COR-L47 (cell line): ENCODE measurements at places on chromosomes 4 and X.

DNA sequence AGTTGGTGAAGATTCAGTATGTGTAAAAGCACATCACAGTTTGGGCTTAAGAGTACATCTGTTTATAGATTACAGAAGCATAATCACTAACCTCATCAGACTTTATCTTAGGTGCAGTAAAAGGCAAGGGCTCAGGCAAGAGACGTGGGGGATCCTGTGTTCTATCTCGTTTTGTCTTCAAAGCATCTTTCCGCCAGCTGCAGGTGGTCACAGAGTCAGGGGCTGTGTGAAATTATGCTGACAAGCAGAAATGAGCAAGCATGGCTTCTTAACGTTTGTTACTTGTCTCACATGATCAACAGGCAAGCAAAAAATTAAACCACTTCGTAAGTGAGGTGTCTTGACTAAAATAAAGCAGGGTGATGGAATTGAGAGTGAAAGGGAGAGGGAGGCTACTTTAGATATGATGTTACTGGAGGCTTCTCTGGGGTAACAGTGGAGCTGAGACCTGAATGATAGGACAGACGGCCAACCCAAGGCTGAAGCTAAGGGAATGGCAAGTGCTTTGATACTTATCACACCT lies 1.4 kb upstream of the TEC start:
- DNase-seq = no peak

GRCh38 chrX:112946227-112946626 lies 105.6 kb upstream of the AMOT start:
- no peak for DNase-seq

GRCh38 chr4:150130933-150131332 lies 52.7 kb downstream of the DCLK2 start:
- DNase-seq = no peak

GRCh38 chrX:133246921-133247320 lies 28.8 kb upstream of the TFDP3 start:
- DNase-seq = no peak

DNA sequence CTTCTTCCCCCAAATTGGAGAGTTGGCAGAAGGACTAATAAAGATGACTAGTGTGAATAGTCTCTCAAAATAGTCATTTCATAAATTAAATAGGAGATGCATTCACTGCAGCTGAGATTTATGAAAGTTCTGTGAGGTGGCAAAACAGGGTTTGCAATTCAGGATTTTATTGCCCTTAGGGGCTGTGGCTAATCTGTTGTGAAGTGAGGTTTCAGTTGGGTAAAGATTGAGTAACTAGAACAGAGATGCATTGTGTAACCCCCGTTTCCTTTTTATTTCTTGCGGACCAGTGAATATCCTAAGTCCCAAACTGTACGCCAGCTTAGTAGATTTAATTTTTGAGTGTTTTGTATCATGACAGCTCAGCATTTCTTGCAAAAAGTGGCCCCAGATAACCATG lies 16.2 kb upstream of the SCRG1 start:
- no peak for DNase-seq

GRCh38 chr4:87090305-87090704 lies 130.1 kb downstream of the KLHL8 start:
- no peak for DNase-seq

DNA sequence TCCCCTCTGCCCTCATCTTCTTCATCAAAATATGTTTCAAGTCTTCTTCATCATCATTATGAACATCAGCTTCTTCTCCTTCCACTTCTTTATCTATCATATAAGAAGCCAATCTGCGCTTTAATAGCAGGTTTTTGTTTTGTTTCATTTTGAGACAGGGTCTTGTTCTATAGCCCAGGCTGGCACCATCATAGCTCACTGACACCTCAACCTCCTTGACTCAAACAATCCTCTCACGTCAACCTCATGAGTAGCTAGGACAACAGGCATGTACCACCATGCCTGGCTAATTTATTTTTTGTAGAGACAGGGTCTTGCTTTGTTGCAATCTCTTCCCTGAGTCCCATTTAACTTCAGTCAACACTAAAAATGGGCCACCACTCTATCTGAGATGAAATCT lies 27.0 kb downstream of the PRDM5 start:
- DNase-seq = no peak

- DNase-seq = no peak
Observed at GRCh38 chr4:83080561-83080960, 34.0 kb downstream of the PLAC8 start.

DNA sequence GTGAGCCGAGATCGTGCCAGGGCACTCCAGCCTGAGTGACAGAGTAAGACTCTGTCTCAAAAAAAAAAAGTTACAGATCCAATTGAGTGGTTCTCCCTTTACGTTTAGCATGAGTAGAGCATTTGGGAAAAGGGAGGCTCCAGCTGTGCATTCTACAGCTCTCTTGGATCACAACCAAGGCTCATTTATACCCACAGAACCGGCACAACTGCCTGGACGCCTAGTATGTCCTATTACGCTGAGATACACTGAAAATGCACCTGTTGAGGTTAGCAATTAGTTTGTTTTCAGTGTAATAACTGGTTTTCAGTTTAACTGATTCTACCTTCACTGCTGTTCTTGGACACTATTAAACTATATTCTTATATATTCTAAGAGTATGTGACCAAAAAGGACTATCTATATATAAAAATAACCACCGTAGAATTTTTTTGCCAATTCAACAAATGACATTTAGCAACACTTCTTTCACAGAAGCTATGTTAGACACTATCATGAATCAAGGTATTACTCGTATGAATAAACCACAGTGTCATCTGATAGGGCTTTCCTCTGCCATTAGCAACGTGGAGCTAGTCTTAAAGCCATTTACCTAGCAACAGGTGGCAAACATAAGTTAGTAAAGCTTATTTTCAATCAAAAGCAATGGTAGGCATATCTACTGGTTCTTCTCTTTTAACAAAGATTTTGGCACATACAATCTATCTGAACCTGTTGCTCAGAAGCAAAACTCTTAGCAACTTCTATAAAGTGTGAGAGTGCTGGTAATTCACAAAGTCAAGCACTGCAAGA lies 3.6 kb downstream of the OTUD4 start:
- no peak for DNase-seq

- no peak for DNase-seq
Observed at GRCh38 chr4:63851496-63851895, 557.8 kb downstream of the TECRL start.

GRCh38 chr4:105234582-105234981 lies 87.9 kb downstream of the TET2 start:
- DNase-seq = no peak

GRCh38 chr4:19038231-19038630 lies 1016.7 kb upstream of the LCORL start:
- DNase-seq = no peak

GRCh38 chr4:182960746-182961145 lies 43.6 kb upstream of the DCTD start:
- no peak for DNase-seq

DNA sequence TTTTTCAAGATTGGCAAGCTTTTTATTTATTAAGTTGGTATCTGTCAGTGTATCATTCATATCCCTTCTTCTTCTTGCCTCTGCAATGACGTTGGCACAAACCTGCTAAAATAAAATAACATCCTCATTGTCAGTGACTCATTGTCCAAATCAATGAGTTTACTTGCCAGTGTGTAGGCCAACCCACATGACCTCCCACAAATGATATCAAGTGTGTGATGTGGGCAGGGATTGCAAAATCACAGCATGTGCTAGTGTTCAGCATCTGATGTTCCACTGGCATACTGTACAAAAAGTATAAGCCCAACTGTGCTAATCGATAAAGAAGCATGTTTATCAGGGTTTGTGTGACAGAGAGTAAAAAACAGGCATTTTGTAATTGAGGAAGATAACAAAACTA lies 25.5 kb downstream of the GPAT3 start:
- no peak for DNase-seq

DNA sequence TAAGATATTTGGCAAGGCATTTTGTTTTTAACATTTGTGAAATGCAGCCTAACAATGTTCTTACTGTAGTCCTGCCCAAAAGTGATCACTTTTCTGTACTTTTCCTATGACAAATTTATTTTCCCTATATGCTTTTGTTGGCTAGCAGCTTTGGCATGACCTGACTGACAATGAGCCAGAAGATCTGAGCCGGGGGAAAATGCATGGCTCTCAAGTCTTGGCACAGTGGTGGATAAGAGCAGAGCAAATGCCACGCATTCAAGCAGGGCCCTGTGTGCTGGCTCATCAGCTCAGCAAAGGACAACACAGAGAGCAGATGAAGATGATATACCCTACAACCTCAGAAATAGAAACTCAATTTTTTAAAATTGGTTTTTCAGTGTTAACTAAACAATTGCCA lies 187.3 kb downstream of the ANAPC10 start:
- DNase-seq = no peak

- no peak for DNase-seq
Observed at GRCh38 chr4:183370786-183371185, 48.6 kb upstream of the CLDN24 start.

- peak; percentile 59 for DNase-seq
Observed at GRCh38 chr4:40462326-40462725, 127.2 kb downstream of the CHRNA9 start.

- no peak for DNase-seq
Observed at GRCh38 chr4:152340818-152341217, 195.1 kb downstream of the FBXW7 start.

DNA sequence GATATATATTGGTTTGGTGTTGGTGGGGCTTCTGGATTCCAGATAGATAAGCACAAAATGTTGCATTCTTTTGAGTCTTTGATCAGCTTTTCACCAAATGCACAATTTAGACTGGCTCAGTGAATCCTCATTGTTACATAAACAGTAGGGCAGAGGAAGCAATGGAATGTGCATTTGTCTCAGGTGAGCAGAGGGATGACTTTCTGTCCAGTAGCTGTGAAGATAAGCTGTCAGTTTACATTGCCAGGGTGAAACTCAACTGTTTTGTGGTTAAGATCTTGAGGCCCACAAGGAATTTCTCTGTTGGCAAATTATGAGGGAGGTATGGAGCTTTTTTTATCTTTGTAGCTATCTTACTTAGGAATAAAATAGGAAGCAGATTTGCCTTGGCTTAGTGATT lies 168.0 kb downstream of the GALNTL6 start:
- DNase-seq = no peak

GRCh38 chr4:143019351-143019750 lies 165.4 kb upstream of the USP38 start:
- no peak for DNase-seq

GRCh38 chr4:173242466-173243250 lies 74.0 kb downstream of the GALNT7 start:
- DNase-seq = no peak

GRCh38 chr4:67632492-67632891 lies 68.5 kb downstream of the UBA6 start:
- no peak for DNase-seq

GRCh38 chr4:95379633-95380032 lies 169.1 kb downstream of the UNC5C start:
- no peak for DNase-seq

GRCh38 chr4:61214680-61215079 lies 14.6 kb downstream of the ADGRL3 start:
- DNase-seq = no peak

- no peak for DNase-seq
Observed at GRCh38 chrX:44303119-44303518, 40.4 kb downstream of the EFHC2 start.

DNA sequence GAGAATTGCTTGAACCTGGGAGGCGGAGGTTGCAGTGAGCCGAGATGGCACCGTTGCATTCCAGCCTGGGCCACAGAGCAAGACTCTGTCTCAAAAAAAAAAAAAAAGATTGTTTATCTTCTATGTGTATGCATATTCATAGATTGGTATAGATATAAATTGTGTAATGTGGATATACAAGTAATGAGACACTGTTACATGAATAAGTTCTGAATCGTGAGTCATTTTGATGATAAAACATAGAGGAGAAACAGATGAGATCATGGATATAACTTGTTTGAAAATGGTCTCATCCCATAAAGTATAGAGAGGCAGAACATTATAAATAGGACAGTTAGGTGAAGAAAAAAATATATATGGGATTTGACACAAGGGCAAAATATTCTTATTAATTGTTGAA lies 628.0 kb downstream of the IL1RAPL1 start:
- no peak for DNase-seq

DNA sequence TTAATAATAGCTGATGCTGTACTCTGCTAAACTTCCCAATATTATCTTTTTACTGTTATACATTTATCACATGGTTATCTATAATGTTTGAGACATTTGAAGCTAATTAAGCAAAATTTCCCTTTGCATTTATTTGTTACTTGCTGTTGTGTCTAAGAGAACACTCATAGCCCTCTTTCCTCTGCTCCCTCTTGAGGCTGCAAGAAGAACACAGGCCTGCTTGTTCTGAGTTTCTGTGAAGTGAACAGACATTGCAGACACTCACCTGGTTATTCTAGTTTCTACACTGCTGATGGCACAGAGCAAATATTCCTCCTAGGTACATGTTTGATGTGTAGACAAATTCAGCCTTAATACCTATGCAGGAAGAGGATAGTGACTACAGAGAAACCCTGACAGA lies 367.8 kb downstream of the GASK1B start:
- peak; percentile 37 for DNase-seq

DNA sequence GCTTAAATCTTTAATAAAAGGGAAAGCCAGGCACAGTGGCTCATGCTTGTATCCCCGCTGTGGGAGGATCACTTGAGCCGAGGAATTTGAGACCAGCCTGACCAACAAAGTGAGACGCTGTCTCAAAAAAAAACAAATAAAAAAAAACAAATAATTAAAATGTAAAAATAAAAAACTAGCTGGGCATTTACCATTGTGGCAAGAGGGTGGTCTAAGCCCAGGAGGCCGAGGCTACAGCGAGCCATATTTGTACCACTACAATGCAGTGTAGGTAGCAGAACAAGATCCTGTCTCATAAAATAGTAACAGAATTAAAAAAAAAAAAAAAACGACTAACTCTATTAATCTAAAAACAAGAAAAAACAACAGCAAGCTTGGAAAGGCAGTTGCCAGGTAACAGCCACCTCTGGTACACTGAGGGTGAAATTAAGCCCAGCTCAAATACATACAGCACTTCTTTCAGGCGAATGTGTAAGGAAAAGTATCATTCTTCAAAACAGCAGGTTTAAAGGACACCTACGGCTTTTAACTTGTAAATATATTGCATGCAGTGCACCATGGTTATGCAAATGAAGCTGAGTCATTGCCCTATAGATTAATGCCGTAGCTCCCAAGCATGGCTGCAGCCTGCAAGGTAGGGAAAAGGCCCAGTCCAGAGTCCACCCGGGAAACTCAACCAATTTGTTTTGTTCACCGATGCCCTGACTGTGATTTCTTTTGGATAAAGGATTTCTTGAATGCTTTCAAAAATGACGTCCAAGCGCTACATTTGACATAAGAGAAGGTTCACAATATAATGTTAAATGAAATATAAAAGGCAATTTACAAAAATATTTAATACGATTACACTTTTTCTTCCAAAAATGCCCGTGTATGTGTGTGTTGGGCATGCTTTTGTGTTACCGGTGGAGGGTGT lies 14.5 kb upstream of the TXLNG start:
- DNase-seq = no peak

- DNase-seq = no peak
Observed at GRCh38 chr4:122346036-122346435, 32.8 kb upstream of the ADAD1 start.

GRCh38 chr4:107815158-107815557 lies 9.6 kb upstream of the SGMS2 start:
- no peak for DNase-seq

- DNase-seq = no peak
Observed at GRCh38 chr4:44535981-44536380, 87.4 kb upstream of the KCTD8 start.

- no peak for DNase-seq
Observed at GRCh38 chr4:158597879-158598596, 73.6 kb downstream of the C4orf46 start.
